ENCODE measurements at places on chromosomes 7 and 10.

DNA sequence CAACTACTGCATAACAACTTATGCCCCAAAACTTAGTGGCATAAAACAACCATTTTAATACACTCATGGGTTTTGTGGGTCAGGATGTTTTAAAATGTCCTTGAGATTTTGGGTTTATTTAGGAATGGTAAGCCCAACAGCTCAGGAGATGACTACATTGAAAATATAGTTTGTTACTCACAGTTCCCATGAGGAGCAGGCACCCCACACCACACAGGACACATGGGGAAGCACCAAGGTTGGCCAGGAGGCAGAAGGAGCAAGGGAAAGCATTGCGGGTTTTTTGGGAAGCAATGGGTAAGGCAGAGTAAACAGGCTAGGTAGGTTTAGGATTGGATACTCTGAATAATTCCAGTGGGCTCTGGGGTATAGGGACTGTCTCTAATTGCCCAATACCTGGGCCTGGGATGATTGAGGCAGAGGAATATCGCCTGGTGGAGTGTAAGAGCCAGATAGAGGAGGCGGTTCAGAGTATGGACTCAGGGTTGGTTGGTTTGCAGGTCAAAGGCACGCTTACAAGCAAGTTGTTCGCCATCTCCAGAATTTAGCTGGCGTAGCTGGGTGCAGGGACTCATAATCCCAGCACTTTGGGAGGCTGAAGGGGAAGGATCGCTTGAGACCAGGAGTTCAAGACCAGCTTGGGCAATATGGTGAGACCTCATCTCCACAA is 10.0 kb upstream of the MARVELD1 start:
- DNase-seq: no peak

DNA sequence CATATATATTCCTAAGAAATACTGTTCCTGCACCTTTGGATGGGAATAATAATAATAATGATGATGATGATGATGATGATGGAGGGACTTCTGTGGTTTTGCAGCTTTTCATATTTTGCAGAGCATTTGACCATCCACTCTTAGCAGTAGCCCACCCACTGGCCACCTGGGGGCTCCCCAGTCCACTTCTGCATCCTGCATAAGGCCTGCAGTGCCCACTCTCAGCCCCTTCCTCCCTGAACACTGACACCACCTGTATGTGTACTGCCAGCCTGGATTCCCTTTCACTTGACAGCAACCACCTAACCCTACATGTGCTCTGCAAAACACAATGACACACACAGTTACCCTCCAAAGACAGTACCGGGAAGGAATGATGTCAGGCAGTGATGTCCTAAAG is 131.4 kb downstream of the ADAM12 start:
- peak; percentile 16 for DNase-seq

- DNase-seq: no peak
Observed at GRCh38 chr10:24849051-24849450, 103.4 kb downstream of the PRTFDC1 start.

DNA sequence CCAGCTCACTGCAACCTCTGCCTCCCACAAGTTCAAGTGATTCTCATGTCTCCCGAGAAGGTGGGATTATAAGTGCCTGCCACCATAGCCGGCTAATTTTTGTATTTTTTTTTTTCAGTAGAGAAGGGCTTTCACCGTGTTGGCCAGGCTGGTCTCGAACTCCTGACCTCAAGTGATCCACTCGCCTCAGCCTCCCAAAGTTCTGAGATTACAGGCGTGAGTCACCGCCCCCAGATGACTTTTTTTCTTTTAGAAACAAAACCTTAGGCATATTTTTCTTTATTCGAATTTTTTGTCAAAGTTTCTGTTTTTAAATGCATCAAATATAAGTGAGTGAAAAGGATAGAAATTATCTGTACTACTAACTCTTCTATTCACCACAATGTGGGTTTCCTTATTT is 113.1 kb downstream of the LRRC4 start:
- DNase-seq: no peak

GRCh38 chr10:121127151-121127906 is 276.2 kb downstream of the WDR11 start:
- DNase-seq: no peak

DNA sequence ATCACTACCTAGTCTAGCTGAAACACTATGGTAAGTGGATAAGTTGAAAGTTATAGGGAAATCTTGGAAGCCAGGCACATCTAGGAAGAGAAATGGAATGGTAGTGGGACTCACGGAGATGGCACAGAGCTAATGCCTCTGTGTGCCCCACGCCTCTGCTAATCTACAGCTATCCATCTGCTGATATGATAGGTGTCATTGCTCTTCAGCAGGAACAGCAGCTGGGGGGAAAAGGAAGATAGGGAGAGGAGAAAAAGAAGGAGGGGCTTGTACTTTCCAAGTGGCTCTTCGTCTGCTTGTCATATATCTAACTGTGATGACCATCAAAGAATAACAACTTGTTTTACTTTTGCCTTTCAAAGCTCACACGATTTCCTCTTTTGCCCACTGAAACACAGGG is 1199.1 kb upstream of the SORCS1 start:
- DNase-seq: no peak

GRCh38 chr7:101201695-101202602 is 1.1 kb upstream of the MOGAT3 start:
- peak; percentile 34 for DNase-seq

- DNase-seq: no peak
Observed at GRCh38 chr7:28542410-28542809, 130.1 kb downstream of the CREB5 start.

DNA sequence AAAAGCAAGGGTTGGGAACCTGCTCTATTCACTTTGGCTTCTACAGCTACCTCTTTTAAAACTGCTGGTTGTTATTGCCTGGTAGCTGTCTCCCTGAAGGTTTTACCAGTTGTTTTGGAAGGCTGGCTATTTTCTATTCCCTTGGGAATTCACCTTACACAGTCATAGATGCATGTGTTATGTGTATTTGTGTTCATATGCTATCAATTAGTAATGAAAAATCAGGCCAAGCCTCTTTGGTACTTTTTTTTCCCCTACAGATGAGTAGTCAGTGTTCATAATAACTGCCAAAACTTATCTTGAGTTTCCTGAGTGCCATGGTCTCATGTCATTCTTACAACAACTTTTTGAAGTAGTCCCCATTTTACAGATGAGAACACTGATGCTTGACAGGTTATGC is 738.0 kb upstream of the GALNT17 start:
- no peak for DNase-seq

DNA sequence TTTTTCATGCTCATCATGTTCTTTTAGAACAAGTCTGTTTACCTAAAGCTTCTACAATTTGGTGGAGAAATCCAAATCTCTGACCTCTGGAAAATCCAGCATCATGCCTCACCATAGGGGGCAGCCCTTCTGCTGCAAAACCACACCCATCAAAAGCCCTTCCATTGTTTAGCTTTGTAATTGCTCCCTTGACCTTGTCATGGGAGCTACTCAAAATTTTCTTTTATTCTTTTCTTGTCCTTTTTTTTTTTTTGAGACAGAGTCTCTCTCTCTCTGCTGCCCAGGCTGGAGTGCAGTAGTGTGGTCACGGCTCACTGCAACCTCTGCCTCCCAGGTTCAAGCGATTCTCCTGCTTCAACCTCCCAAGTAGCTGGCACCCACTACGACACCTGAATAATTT is 234.4 kb downstream of the NEBL start:
- no peak for DNase-seq

DNA sequence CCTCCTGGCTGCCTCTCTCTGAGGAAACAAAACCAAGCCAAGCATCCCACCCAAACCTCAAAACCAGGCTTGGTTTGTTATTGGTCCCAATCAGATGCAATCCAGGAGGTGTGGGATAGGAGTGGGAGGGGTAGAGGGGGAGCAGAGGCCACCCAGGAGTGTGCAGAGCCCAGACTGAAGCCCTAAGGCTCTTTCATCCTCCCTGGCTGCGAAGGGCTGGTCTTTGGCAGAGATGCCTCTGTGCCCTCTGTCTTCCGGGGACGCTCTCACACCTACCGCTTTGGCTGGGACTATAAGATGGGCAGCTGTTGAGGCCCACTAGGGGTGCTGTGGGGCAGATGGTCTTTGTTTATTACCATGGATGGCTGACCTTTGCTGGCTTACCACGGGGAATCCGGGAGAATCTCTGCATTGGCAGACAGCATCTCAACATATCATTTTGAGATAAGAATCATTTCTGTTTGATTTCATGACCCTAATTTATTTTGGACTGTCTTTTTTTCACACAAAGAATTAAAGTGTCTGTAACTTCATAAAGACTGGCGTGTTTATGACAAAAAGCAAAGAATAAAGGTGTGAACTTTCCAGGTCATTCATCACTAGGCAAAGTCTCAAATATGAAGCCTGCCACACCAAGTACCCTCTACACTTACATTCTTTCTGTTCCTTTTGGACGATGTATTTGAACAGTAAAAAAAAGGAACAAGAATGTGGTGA is 6.5 kb upstream of the DENND2A start:
- DNase-seq: peak; percentile 56

DNA sequence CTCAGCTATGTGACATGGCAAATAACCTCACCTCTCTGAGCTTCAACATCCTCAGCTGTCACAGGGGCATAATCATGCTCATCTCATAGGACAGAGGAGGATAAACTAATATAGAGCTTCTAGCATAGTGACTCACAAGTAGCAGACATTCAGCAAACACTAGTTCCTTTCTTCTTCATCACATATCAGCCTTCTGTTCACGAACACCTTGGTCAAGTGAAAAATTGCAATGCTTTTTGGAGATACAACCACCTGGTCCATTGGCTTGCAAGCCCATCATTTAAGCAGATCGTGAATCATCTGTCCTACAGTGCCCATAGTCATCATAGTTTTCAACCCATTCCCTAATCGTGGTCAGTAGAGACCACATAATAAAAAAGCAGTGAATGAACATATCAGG is 277.9 kb upstream of the YAE1 start:
- DNase-seq: no peak

DNA sequence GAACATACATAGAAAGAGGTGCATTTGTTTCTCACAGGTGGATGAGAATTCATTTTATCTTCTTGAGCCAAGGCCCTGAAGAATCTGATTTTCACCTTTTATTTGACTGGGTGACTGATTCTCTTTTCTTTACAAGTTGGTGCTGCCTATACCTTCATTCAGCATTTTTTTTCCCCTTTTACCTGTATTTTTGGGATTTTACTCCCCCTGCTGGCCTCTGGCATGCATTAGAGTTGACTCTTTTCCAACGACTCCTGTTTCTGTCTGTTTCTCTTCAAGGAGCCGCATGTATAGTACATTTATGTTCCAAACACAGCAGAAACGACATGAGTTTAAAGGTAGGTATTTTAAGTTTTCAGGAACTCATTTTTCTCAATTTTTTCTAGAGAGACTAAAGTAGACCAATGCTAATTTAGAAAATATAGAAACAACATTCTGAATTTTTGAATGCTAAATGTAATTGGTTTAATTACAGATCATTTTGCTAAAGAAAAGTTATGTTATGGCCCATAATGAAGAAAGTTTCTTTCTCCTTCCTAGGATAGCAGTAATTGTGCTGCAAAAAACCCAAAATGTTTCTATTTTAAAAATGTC is 149.8 kb upstream of the HDAC9 start:
- peak; percentile 53 for DNase-seq

DNA sequence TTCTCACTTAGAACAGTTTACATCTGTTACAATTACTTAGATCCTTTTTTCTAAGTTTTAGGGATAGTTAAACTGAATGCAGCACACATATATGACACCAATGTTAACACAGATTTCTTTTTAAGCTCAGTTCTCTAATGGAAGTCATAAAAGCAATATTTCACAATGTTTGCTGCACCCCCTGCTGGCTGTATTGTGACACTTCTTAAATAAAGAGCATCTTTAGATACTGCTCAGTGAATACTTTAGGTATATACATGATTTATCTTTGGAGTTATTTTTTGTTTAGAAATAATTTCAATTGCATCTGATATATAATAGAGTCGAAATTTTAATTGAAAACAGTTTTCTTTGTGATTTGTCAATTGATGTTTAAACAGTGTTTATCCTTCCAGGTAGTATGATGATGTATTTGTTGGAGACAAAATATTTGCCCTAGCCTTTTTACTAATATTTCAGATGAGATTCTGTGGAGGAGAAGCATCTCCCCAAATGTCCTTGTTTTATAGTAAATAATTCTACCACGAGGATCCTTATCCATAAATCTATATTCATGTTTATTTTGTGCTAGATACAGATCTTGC is 174.4 kb downstream of the ST7 start:
- peak; percentile 28 for DNase-seq

GRCh38 chr10:80493522-80494051 is 39.5 kb downstream of the TSPAN14 start:
- DNase-seq: no peak

GRCh38 chr7:200704-201103 is 8.3 kb downstream of the FAM20C start:
- DNase-seq: no peak

GRCh38 chr10:63192826-63193225 is 59.7 kb downstream of the NRBF2 start:
- DNase-seq: no peak

DNA sequence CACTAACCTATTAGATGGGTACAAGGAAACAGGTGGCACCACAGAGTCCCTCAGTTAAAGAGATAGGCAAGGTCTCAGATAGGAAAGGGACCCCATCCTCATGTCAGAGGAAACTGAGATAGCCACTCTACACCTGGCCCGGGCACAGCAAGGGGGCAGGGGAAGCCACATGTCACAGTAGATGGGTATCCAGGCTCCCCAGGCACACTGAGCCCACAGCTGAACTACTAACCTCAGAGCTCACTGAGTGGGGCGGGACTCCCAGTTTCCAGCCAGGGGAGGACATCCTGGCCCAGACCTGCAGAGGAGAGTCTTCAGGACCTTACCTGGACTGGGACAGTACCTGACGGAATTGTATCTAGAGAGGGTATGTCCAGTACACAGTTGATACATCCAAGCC is 3.7 kb upstream of the CDHR1 start:
- DNase-seq: no peak

- DNase-seq: no peak
Observed at GRCh38 chr10:53009961-53010907, 237.7 kb upstream of the MBL2 start.

- no peak for DNase-seq
Observed at GRCh38 chr10:43627942-43628341, 20.7 kb downstream of the ZNF32 start.

DNA sequence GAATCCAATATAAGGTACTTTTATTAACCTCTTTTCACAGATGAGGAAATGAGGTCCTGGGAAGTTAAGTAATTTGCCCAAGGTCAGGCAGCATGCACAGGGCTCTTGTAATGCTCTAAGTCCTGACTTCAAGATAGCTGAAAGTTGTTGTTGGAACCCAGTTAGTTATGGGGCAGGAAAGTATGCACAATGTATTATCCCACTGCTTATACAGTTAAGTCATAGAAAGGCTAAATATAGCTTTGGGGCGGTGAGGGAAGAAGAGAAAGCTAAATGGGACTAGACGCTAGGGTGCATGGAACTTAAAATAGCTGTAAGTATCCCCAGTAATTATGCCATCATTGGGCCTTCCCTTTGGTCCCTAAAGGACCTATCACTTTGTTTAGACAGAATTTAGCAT is 9.2 kb downstream of the GLCCI1 start:
- DNase-seq: no peak

GRCh38 chr10:72612203-72612826 is 13.6 kb downstream of the MICU1 start:
- DNase-seq: no peak
